ENCODE measurements at places on chromosomes 11 and 22.
A peak's percentile ranks its signal among the peaks of the same experiment; 100 is the strongest.

GRCh38 chr11:17972987-17973386, 39.9 kb downstream of the SERGEF start:
- peak; percentile 98 for DNase-seq

DNA sequence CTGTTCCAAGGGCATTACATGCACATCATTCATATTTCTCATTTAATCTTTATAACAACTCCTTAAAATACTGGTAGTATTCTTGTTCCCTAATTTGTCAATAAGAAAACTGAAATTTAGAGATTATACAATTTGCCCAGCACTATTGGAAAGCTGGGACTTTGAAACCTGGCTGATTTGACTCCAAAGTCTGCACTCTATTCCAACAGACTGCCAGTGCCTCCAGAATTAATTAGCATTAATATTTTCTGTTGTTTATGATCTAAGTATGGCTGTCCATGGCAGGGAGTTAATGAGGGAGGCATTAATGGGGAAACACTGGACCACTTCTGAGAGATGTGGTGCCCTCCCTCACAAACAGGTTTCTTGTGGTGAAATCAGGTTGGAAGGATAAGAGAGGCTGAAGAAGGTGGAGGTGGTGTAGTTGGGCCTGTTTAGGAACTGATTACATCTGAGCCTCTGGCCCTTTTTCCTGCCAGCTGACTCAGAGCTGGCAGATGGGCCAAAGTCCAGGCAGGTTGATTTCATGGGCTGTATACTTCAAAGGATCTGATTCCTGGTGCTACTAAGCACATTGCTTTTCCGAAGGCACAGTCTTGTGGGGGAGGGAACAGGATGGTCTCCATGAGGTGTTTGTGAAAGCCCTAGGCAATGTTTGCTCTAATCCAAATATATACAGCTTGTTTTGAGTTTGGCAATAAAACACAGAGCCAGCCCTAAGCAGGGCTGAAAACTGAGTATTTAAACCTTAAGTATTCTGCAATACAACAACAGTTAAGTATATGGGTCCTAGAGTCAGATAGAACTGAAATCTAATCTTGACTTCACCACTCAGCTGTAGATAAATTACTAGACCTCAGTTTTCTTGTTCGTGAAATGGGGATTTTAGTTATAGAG, 21.0 kb upstream of the RAB30 start:
- DNase-seq = no peak

DNA sequence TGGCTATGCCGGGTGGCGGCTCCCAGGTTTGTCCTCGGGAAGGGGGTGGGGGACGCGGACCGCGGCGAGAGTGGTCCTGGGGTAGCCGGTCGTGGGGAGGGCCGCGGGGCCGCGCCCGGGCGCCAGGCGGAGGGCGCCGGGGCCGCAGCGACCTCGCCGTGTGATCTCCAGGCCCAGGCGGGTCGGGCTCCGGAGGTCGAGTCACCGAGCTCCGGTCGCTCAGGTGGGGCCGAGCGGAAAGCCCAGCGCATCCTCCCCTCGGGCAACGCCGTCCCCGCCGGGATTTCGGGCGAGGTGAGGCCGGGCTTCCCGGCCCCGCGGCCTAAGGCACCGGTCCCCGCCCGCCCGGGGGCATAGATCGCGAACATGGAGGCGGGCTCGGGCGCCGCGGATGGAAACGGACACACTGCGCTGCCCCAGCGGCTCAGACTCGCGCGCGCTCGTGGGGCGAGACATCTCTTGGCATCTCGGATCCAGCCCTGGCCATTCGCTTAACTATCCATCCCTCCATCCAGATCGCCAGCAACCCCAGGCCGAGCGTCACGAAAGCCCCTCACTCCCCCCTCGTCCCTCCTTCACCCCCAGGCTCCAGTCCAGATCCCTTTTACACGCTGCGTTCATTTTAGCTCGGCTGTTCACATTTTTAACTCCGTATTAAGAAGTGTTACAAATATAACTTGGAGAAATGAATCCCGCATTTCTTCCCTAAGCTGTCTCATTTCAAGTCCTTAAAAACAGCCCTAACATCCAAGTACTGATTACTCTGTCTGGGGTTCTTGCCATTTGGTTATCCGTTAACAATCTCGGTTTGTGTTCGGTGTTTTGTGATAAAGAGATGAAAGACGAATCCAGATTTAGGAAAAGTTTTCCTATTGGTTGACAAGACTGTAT, 460 bp downstream of the ZC3H12C start:
- DNase-seq = peak; percentile 66

GRCh38 chr22:36963302-36963701, 49.9 kb downstream of the CSF2RB start:
- no peak for DNase-seq

DNA sequence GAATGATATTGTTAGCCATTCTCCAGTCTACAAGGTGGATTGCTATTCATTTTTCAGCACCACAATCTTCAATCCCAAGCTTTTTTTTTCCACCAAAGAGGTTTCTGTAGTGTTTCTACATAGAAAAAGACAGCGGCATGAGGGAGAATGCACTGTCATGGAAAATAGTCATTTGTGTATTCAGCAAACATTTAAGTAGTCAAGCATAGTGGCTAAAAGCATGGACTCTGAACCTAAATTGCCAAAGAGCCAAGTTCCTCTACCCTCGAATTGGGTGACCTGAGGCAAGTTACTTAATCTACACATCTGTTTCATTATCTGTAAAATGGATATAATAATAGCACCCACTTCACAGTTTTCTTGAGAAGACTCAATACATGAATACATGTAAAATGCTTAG, 14.2 kb downstream of the GAS2 start:
- DNase-seq = no peak

GRCh38 chr11:47333886-47334443, 18.5 kb downstream of the MYBPC3 start:
- no peak for DNase-seq

GRCh38 chr11:36774603-36775002, 176.6 kb upstream of the RAG2 start:
- peak; percentile 31 for DNase-seq

DNA sequence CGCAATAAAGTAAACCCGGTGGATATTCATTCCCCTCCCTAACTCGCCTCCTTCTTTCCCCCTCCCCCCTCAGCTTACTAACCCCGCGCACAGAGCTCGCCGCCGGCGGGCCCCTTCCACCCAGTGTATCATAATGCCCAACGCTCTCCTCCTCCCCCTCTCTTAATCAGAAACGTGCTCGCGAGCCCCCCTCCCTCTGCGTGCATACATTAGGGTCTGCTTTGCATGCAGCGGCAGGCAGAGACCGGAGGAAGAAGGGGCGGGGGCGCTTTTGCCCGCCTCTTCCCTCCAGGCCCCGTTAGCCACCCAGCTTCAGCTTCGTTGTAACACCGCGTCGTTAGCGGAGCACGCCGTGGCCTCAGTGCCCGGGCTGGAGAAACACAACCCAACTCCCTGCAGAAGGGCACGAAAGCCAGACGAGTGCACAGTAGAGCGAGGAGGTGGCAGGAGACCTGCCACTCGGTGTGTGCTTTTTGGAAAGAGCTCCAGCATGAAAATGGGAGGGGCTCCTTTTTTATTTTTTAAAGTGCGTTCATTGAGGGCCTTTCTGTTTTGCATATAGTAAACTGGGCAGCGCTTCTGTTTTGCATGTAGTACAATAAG, 901 bp upstream of the KMT2A start:
- peak; percentile 35 for DNase-seq

GRCh38 chr11:106925245-106925644, 93.0 kb downstream of the GUCY1A2 start:
- DNase-seq = no peak

GRCh38 chr11:39960206-39960605, 1499.2 kb downstream of the LRRC4C start:
- DNase-seq = no peak

DNA sequence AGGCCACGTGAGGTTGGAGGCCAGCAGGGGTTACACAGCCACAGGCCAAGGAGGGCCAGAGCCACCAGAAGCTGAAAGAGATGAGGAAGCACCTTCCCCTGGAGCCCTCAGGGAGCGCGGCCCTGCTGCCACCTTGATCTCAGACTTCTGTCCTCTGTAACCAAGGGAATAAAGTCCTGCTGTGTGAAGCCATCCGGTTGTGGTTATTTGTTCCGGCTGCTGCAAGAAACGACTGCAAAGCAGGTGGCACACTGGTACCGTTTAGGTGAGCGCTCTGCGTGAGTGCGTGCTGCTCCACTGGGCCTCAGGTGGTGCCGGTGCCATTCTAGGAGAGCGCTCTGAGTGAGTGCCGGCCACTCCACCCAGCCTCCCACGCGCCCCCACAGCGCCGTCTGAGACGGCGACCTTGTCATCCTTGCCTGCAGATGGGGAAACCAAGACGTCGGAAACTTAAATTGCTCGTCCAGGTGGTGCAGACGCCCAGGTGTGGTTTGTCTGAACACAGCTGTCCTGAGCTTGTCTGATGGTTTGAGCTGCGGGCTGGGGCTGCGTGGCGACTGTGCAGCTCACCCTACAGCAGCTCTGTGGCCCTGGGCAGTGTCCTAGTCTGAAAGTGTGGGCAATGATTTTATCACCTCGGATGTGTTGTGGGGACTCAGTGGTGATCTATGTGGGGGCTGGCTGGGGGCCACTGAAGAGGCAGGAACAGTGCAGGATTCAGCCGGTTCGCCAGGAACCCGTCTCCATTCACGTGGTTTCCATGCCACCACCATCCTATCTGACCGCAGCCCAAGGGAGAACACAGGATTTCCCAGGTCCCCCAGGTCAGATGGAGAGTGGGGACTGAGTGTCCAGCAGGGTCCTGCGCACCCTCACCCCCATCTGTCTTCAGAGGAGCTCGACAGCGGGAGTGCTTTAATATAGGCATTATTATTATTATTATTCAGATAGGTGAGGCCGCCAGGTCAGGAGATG, 4.6 kb upstream of the MRGPRG start:
- no peak for DNase-seq

GRCh38 chr11:65572356-65573051, at the start of gene FAM89B:
TSS of gene FAM89B (plus strand) at chr11:65572538. CDS start at chr11:65572670, 132 bp downstream.
- peak; percentile 79 for DNase-seq

GRCh38 chr11:10673501-10674062, 20.0 kb downstream of the IRAG1 start:
- DNase-seq = no peak

- no peak for DNase-seq
These were observed 110.6 kb upstream of the SERPIND1 start for GRCh38 chr22:20663137-20663828.

- peak; percentile 6 for DNase-seq
These were observed 777.6 kb downstream of the TBC1D22A start for GRCh38 chr22:47540011-47540410.

DNA sequence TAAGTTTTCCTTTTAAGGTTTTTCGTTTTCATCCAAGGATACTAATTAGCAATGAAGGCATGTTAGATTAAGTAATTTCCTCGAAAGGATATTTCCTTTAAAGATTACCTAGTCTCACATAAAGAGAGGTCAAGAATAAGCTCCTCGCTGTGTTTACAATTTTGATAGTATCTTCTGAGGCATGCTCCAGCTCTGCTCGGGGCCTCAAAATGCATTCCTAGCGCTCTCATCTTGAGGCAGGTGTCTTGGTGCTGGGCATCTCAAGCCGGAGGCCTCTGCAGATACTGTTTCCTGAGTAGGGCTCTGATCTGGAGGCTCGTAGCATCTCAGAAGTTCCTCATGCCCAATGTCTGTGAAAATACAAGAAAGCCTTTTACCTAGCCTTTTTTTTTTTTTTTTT, 128.6 kb upstream of the SNX19 start:
- DNase-seq = no peak

GRCh38 chr11:93370260-93370659, 39.7 kb downstream of the DEUP1 start:
- no peak for DNase-seq

DNA sequence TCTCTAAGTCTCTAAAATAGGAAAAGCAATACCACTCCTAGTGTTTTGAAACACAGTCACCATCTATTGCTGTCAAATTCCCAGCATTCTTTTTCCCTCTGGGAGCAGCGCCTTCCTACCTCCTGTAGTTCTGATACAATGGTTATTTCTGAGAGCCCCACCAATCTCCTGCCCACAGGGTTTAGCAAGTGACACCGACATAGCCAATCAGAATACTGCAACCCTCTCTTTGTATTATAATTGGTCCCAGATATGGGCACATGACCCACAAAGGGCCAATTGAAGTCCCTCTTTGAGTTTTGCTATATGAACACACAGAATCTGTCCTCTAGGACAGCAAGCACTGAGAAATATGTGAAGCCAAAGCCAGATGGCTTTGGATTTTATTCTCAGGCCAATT, 16.9 kb upstream of the ARHGAP42 start:
- no peak for DNase-seq

GRCh38 chr11:47152126-47152952, 24.3 kb downstream of the ARFGAP2 start:
- DNase-seq = no peak

DNA sequence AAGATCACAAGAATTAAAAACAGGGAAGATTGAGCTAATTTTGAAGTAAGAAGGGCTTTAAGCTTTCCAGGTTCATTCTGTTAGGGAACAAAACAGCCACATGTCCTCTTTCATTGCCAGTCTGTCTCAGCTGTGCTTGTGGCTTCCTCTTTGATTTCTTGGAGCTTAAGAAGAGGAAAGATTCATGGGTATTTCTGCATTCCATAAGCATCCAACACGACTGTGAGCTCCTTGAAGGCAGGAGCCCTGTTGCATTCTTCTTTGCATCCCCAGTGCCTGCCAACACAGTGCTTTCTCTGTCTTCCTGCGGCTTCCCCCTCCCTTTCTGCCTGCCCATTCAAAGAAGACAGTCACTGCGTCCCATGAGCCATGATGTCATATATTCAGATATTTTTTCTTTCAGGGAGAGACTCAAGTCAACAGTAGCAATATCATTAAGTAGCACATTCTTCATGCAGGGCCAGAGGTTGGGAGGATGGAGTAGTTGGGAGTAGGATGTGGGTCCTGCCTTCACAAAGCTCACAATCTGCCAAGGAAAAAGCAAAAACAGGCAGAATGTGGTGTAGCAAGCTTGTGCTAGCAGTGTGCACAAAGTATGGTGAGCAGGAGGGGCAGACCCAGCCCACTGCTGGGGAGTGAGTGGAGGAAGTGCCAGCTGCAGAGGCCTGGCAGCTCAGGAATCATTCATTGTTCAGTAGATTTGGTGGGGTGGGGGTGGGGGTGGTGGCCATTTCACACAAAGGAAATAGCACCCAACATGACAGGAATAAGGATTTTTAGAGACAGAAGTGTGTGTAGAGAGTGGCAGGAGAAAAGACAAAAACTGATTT, 162.1 kb upstream of the RASSF10 start:
- DNase-seq = peak; percentile 29

DNA sequence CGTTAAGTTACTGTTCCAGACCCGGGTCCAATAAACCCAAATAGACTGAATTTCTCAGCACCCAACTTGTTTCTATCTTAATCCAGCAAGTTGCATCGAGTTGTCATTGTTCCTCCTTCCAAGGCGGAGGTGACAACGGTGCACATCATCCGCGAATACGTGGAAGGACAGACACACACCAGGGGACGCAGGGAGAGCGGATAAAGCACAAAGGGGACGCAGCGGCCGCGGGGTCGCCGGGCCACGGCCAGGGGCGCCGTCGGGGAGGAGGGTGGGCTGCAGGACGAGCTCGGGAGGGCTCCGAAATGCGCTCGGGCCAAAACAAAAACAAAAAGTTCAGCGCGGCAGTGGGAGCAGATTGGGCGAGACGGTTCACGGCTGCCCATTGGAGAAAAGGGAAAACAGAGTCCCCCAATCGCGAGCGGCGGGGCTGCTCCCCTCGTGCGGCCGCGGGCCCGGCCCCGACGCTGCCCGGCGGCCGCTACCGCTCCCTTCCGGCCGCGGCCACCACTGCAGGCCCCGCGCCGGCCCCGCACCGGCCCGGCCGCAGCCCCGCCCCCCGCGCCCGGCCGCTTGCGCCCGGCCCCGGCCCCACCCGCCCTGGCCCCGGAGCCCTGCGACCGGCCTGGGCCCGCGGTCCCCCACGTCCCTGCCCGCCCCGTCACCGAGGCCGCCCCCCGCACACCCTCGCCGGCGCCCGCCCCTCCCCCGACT, 518 bp downstream of the KMT5B start:
- peak; percentile 67 for DNase-seq
